ENCODE measurements at places on chromosomes 16 and 17.

DNA sequence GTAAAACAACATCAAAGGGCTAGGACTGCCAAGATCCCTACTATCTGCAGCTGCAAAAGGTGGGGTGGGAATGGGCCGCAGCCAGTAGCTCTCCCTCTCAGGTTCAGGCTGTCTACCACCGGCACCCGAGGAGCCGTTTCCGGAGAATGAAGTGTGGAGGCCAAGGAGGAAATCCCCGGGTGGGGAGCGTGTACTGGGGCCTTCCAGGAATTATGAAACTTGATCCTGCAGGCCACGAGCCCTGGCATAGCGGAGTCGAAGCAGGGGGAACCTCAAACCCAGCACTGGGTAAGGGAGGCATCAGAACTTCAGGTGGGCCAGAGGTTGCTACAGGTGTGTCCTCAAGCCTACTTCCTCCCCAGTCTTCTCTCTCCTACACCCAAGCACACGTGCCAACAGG is 5.1 kb downstream of the INPP5K start:
- no peak for DNase-seq

DNA sequence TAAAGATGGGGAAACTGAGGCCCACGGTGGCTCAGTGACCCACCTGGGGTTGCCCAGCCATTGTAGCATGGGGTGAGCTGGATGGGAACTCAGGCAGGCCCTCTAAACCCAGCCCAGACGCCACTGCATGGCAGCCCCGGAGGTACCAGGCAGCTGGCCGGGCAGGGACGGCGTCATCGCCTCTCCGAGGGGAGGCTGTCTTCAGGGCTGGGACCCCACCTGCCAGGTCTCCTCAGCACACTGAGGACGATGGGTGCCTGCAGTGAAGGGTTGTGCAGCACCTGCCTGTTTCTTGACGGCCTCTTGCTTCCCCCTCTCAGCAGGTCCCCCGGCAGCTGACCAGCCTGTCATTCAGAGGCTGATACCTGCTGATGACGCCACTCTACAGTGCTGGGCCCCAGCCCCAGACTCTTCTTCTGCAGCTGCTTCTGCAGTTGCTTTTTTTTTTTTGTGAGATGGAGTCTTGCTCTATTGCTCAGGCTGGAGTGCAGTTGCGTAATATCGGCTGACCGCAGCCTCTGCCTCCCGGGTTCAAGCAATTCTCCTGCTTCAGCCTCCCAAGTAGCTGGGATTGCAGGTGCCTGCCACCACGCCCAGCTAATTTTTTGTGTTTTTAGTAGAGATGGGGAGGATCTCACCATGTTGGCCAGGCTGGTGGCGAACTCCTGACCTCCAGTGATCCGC is 24.7 kb downstream of the RNF213 start:
- DNase-seq, result no peak

DNA sequence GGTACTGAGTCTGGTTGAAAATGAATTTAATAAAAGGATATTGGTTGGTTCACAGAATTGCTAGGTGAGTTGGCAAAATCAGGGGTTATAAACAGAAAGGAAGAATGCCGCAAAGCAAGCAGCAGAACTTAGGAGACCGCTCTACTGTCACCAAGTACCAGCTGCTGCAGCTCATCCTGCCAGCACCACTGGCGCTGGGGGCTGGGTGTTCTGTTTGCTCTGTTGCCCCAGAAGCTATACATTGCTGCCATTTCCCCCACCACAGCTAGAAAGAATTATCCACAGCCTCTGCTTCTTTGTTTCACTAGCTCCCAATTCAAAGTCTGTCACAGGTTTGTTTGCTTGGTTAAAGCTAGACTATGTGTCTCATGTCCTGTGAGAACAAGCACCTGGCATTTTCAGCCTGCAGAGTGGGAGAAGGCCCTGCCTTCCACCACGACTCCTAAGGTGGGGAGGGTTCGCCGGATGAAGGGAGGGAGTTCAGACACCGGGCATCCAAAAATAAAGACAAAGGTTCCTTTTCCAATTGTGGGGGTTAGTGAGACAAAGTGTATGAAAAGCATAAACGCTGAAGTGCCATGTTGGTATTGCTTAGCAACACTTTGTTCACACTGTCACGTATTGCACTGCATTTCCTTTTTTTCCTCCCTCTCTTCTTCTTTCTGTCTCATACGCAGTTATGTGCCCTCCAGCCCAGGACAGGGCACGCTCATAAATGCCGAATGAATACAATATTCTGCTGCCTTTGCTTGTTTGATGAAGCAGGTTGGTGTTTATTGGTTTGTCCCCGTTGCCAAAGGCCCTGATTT is 9.6 kb upstream of the CPD start:
- DNase-seq, result no peak

DNA sequence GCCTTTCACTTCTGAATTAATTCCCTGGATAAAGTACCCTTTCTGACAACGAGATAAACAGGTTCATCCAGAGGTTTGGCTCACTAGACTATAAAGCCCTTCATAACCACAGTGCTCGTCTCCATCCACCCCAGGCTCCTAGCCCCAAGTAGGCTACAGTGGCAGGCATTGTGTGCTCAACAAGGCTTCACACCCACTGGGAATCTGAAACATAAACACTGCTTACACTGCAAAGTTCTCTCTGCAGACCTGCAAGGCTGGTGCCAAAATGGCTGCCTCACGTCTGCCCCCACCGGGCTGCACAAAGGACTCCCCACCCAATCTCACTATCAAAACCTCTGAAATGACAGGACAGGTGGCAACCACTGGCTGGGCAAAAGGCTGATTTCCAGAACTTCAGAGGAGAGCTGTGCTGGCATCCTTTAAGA is 5.1 kb upstream of the HLF start:
- no peak for DNase-seq

DNA sequence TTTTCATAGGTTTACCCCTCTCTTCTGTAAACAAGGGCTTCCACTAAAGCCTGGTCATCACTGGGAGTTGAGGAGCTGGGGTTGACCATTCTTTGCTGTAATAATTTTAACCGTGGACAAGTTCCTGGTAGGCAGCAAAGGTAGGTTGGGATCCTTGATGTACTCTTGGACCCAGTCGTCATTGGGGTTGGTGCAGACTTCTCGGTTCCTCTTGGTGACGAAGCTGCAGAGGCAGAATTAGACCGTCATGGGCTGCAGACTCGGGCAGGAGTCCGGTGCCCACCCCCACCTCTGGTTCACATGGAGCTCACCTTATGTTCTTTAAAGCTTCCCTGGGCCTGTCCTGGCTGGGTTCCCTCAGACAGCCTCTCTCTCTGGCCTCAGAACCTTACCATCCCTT is 3.8 kb downstream of the CCL16 start:
- no peak for DNase-seq

GRCh38 chr16:8168016-8168415 is 422.3 kb downstream of the TMEM114 start:
- no peak for DNase-seq

DNA sequence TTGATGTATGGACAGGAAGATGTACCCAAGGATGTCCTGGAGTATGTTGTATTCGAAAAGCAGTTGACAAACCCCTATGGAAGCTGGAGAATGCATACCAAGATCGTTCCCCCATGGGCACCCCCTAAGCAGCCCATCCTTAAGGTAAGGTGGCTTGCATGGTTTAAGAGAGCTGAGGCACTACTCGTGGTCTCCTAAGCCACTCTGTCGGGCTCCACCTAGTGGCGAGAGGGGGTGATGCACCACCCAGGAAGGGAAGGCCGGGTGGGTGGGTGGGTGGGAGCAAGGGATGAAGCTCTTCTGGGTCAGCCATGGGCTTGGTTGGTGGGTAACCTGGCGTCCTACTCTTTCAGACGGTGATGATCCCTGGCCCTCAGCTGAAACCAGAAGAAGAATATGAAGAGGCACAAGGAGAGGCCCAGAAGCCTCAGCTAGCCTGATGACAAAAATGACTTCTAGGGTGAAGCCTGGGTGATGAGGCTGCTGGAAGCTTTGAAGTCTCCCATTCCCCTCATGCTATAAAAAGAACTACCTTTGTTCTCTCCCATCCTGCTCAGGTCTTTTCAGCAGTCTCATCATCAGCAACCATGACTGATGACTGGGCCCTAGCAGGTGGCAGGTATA is 21.5 kb downstream of the GPR179 start:
- peak; percentile 56 for DNase-seq

DNA sequence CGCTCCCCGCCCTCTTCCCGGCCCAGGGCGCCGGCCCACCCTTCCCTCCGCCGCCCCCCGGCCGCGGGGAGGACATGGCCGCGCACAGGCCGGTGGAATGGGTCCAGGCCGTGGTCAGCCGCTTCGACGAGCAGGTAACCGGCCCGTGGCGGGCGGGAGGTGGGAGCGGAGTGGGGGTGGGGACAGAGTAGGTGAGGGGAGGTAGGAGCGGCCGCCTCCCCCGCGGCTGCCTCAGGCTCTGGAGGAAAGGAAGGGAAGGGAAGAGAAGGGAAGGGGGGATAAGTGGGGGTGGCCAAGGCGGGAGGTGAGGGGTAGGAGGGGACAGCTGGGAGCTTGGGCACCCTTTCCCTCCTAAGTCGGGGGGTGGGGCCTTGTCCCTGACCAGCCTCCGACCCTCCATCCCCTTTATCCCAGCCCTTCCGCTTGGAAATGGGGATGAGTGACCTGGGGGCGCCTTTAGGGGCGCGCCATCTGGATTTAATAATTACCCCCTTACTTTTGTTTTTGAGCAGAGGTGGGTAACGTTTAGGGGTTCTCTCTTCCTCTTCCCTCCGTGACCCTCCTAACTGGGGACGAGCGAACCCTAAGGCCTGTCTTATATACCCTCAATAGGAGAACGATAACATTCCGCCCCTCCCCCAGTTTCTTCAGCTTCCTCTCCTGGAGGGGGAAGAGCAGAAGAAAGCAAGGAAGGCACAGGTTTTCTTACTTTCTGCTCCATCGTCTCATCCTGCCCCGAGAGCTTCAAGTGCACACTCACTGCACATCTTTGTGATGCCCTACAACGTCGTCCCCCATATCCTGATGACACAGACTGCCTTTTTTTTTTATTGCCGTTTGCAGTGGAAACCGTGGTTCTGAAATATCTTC is 694 bp downstream of the NF1 start:
- peak; percentile 44 for DNase-seq

DNA sequence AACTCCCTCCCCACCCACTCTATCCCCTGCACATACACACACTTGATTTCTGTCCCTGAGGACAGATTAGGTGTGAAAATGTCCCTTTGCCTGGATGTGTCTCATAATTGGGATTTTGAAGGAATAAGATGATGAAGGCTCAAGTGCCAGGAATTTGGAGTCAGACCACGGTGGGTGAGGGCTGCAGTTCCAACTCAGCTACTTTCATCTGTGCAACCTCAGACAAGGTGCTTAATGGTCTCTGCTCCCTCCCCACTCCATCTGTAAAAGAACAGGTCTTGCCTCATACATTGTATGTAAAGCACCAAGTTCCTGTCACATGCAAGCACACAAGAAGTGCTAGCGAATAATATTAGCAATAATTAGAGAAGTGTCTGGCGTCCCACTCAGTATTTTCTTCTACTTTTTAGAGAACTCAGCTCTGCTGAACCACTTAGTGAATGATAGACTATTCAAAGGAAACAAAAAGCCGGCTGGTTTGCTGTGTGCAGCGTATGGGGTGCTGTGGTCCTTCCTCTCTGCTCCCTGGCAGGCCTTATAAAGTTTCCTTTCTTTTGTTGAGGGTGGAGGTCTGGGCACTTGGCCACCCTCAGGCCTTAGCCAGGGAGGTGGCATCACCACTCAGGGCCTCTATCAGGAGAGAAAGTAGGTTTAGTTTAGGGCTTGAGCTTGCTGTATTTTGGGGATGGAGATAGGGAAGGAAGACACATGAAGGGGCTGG is 6.4 kb downstream of the TBX4 start:
- no peak for DNase-seq

- DNase-seq, result no peak
Observed at GRCh38 chr17:1792495-1793446, 30.9 kb downstream of the SERPINF1 start.

DNA sequence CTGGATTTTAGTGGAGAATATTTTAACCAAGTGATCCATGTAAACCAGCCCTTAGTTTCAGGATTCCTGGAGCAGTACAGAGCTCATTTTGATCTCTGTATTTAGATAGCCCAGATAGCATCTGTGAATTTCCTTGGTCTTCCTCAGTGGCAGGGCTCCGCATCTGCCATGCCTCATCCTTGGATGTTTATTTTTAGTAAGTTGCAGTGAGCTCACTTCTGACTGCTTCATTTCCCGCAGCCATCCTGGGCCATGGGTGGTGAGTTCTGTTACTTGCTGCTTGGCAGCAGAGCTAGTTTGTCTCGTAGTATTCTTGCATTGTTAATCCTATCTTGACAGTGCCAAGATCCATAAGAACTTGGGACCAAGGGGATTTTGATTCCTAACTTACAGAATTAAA is 33.7 kb downstream of the IST1 start:
- DNase-seq, result no peak

DNA sequence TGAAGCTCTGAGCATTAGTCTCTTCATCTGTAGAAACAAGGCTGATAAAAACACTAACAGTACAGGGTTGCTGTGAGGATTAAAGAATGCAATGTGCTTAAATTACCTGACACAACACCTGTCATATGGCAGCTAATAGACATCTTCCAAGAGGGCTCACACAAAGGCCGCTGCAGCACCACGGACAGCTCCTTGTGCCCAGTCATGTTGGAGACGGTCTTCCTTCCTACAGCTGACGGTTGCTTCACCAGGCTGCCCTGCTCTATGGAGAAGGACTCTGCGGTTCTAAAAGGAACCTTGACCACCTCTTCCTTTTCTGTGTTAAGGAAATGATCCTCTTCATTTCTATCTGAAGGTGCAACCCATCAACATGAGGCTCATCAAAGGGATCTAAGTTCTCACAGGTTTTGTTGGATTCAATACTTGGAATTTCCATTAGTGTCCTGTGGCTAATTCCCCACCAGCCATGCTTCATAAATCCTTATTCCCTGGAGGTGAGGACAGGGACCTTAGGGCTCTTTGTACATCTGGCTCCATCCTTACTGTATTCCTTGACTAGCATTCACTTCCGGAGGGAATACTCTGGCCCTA is 138.9 kb upstream of the CES5A start:
- peak; percentile 14 for DNase-seq

DNA sequence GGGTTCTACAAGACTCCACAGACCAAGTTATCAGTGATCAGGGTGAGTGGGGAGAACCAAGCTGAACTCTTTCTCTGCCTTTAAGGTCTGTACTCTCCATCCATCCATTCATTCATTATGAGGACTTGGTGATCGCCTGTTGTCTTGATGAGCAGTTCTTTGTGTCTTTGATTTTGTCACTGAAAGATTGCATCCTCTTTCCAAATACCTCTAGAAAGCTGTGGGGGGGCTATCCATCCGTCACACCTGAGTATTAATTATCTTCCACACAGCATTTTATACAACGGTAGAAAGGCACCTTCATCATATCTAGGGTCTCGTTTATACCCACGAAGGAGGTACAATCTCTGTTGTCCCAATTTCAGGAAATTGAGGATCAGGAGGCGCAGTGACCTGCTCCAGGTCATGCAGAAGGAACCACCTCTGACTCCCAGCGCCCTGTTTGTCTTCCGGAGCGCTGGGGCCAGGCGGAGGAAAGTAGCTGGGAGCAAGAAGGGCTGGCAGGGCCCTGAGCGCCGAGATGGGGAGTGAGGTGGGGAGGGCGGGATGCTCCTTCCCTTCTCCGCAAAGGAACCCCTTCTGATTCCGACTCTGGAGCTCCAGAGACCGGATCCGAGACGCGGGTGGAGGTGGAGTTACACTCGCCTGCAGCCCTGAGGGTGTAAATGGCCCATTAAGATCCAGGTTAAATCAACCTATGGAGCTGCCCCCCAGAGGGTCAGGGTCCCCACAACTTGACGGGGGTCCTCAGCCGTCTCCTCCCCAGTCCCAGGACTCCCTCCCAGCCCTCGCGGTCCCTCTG is 605 bp upstream of the ABAT start:
- DNase-seq, result no peak

Measured in Kasumi-1 (cell line).